ENCODE measurements at places on chromosomes 5 and 9. TPM values are rescaled to one million over a fixed set of nuclear protein-coding genes. Genes with fewer than 3 reads are reported as not detected.

CTSV gene
- not detected for polyA plus RNA-seq

NDUFS4 gene
- polyA plus RNA-seq: 96.5 TPM

SLCO6A1 gene
- polyA plus RNA-seq: not detected

FCN2 gene
- not detected for polyA plus RNA-seq

PCDHGB3 gene
- not detected for polyA plus RNA-seq

RAD50 gene
- 6.9 TPM for polyA plus RNA-seq

DNA sequence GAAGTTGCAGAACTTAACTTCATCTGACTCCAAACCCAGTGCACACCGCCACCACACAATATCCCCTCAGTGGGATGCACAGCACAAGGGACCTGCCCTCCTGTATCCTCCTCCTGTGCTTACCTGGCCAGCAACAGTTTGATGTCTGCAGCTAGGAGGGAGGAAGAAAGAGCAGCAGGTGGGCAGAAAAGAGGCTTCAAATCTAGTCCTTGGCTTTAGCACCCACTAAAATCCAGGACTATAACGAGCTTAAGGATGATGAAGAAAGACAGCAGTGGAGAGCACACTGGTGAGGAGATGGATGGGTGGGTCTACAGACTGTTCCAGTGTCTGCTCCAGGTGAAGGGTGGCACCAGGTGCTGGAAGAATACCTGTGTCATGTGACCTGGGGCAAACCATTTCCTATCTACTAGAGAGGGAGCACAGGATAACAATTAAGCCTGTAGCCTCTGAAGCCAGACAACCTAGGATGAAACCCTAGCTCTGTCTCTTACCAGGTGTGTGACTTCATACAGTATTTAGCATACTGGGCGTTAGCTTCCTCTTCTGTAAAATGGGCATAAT, 100.0 kb downstream of the SH3TC2 start:
- DNase-seq: no peak

DNA sequence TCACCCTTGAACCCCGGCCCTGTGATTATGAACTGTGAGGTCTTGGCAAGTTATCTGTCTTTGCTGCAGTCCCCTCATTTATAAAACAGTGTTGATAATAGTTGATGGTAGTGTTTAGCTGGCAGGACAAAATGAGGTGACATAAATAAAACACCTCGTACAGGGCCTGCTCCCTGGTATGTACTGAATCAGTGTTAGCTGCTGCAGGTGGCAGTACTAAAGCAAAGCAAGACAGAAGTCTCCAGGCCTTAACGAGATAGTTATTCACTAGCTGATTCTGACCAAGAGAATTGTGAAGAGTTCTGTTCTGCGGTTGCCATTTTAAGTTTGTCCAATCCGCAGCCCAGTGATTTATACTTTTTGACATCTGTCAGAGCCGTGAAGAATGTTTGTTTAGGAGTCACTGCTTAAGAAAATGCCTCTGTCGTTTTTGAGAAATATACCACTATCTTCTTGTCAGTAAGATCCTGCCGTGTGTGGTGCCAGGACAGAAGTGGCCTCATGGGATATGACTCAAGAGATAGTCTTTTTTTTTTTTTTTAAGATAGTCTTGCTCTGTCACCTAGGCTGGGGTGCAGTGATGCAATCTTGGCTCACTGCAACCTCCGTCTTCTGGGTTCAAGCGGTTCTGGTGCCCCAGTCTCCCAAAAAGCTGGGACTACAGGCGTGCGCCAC, 75.9 kb downstream of the KDM4C start:
- DNase-seq: no peak

DNA sequence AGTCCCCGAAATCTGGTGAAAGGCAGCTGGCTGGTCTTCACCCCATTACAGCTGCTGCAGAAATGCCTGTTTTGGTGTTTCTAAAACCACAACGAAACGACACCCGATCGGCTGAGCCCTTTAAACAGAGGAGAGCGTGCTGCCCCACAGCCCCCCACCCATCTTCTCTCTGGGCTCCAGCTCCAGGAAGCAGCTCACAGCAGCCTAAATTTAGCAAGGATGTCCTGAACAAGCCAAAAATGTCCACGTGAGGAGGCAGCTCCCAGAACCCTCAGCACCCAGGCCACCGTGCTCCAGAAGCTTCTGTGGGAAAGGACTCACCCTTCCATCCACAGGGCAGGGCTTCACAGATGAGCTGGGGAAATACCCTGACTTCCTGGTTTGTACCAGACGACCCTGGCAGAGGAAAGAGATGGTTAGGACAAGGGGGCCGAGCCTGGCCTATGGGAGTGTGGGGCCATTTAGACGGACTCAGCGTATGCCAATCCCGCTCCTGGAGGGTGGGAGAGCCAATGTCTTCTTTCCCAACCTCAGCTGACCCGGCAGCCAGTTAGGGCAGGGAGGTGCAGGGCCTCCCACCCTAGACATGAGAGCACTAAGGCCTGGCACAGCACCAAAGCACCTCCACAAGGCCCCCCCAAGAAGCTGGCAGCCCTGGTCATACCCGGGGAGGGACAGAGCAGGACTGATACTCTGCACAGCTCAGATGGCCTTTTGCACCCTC, 39.1 kb upstream of the SARDH start:
- no peak for DNase-seq

DNA sequence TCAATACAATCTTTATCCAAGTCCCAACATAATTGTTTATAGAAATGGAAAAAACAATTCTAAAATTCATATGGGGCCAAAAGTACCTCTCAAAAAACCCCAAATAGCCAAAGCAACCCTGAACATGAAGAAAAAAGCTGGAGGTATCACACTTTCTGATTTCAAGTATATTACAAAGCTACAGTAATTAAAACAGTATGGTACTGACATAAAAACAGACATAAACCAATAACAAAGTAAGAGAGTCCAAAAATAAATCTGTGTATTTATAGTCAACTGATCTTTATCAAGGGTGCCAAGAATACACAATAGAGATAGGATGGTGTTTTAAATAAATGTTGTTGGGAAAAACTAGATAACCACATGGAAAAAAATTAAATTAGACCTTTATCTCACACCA, 13.6 kb upstream of the GOLPH3 start:
- no peak for DNase-seq

DNA sequence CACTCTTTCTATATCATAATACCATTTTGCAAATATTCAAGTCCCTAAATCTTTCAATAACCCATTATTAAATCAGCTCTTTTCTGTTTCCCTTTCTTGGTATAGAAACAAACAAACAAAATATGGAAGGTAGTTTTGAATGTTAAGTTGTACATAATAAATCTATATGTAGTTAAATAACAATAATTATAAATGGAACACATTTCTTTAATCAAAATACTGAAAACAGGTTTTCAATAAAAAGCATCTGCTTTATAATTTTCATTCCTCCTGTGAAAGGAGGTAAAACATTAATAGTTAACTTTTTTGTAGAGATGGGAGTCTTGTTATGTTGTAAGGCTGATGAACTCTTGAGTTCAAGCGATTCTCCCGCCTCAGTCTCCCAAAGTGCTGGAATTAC, 54.2 kb downstream of the CDKL3 start:
- no peak for DNase-seq

DNA sequence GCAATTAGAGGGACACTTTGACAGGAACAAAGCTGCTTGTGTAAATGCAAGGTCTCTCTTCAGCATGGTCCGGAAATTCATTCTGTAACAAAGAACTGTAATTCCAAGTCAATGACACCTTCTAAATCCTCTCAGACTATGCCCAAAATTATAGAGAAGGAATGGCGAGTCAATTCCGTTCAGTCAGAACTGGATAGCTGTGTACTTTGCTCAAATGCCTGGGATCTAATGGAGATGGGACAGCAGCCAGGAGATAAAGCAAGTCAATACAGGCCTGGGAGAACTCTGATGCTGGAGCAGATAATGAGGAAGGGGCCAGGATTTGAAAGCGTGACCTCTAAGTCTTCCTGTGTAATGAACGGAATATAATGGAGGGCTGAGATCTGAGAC, 96.4 kb upstream of the SPRY4 start:
- DNase-seq: no peak

- no peak for DNase-seq
Observed at GRCh38 chr5:133701871-133702270, 89.5 kb upstream of the FSTL4 start.

DNA sequence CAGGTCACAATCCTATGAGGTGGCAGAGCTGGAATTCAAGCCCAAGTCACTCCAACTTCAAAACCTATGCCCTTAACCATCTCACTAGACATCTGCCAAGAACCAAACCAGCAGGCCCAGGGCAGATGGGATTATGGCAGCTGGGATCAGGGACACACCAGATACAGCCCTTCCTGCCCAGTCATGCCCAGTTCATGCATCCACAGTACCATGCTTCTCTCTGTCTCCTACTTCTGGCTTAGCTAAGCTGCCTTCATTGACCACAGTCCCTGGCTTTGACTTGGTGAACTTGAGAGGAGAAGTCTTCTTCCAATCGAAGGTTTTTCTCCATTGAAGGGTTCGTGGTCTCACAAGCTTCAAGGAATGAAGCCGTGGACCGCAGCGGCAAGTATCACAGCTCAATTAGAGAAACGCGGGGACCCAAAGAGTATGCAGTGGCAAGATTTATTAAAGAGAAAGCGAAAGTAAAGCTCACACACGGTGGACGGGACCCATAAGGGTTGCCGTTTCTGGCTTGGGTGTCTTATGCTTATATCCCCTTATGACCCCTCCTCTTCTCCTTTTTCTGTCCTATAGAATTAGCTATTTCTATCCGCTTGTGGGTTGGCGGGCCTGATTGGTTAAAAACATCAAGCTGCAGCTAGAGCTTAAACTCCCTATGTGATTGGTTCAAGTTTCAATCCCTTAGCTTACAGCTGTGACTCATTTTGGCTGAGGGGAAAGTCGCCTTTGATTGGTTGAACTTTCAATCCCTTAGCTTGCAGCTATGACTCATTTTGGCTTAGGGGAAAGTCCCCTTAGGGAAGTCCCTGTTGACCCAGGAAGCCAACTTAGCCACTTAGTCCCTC, 101.2 kb downstream of the TRIM36 start:
- peak; percentile 9 for DNase-seq

DNA sequence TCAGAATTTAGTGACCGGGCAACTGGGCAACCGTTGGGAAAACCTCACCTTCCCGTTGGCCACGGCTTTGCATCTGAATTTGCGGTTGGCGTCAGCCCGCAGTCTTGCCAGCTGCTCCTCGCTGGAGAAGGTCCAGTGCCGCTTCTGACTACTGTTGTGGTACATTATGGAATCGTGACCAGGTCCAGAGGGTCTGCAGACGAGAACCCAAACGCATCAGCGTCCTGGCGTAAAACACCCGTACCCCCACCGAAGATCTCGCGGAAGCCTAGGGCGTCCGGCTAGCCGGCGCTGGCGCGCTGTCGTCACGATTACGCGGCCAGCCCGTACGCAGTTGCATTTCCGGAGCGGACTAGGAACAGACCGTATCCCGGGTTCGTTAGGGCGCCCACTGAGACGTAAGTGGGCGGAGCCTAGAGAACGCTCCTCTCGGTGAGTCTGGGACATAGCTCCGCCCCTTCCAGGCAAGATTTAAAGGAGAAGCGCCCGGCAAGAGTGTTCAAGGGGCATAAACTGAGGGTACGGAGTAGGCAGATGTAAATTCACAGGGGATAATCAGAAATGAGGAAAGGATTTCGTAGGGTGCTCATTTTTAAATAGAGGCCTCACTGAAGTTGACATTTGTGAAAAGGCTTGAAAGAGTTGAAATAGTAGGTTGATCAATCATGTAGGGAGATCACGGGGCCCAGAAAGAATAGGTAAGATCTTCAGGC, at the start of gene CCNH:
CCNH (minus strand) TSS at position 301 of the 713 bp plus-strand sequence; CDS start at position 165, 136 bp downstream.
- DNase-seq: peak; percentile 94

DNA sequence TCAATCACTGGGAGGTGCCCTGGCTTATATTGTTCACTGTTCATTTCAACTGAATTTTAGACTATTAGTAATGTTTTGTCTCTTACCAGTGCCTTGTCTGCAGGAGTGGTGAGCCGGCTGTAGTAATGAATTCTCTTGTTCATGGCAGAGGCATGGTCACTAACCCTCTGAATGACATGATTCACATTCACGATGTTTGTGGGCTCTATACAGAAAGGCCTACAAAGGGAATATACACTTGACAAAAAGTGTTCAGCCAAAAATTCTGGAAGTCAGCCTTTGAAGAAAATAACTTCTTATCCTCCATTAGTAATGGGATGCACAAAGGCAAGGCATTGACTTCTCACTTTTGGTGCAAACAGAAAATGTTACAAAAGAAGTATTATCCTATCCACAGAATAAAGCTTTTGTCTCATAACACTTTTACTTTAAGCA, 39.6 kb downstream of the SLC38A9 start:
- DNase-seq: no peak

DNA sequence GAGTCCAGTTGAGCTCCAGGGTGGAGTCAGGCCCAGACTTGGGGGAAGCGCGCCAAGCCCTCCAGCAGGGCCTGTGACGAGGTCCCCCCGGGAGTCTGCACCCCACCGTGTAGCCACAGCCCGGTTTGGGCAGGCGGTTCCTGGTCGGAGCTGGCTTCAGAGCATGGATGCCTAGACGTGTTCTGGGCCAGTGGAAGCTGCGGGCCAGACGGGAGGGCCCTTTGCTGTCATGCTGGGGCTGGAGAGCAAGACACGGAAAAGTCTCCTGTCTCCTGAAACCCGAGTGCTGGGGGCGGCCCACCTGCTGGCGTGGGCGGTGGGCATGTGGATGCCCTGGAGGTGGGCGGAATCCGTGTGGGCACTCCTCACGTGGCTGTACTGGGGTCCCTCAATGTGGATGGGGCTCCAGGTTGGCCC, 1.9 kb downstream of the GPSM1 start:
- no peak for DNase-seq

GRCh38 chr5:38845526-38846378, at the start of gene OSMR:
OSMR (plus strand) TSS chr5:38846012; CDS start chr5:38869045, 23,033 bp downstream.
- no peak for DNase-seq

- DNase-seq: no peak
Observed at GRCh38 chr5:90054612-90055011, 354.9 kb downstream of the CETN3 start.

GRCh38 chr5:152124409-152125041, 199.9 kb upstream of the GLRA1 start:
- DNase-seq: no peak

DNA sequence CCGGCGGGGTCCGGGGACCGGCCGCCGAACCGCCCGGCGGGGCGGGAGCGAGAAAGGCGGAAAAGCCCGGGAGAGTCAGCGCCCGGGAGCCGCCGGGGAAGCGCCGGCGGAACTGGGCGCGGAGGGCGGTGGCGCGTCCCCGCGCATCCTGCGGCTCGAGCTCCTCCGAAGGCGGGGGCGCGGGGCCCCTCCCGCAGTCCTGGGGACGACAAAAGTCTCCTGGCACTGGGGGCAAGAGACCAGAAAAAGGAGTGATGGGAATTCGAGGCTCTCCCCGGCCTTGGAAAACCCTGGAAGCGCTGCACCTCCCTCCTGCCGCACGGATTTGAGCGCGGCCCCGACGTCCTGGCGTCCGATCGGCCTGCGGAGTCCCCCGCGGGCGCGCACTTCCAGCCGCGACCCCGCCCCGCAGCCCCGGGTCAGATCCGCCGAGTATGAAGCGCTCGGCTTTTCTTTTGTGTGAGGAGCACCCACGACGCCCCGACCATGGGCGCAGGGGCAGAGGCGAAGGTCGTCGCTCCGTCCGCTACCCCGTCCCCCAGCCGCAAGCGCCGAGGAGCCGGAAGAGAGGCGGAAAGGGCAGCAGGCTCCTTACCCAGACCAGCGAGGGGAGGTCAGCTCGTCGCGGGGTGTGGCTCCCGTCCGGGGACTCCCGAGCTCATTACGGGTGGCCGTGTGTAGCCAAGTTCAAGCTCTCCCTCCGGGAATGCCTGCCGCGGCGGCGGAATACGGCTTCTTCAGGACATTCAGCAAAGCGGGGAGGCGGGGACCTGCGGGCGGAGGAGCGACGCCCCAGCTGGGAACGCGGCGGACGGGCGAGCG, at the start of gene EPB41L4A:
EPB41L4A (minus strand) TSS at position 114 of the 822 bp plus-strand sequence. CDS start 238 bp downstream, outside the sequence.
- no peak for DNase-seq

All from CD4-positive, alpha-beta memory T cell (primary cell).